ENCODE measurements at places on chromosomes 7 and 10.
A peak's percentile ranks its signal among the peaks of the same experiment; 100 is the strongest.

DNA sequence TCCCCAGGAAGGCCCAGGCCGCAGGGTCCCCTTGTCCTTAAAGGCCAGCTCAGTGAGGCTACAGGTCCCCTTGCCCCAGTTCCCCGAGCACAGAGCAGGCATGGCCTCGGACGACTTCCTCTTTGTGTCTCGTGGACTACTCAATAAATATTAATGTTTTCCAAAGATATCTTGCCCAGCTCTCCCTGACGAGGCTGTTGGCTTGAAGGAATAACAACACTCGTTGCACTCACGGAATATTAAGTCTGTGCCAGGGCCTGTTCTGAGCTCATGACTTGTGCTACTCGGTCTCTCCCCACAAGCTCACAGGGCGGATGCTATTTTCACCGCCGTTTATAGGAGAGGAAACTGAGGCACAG lies 68.2 kb downstream of the CUX1 start:
- DNase-seq: no peak

GRCh38 chr7:131945957-131946544 lies 389.6 kb upstream of the PODXL start:
- no peak for DNase-seq

DNA sequence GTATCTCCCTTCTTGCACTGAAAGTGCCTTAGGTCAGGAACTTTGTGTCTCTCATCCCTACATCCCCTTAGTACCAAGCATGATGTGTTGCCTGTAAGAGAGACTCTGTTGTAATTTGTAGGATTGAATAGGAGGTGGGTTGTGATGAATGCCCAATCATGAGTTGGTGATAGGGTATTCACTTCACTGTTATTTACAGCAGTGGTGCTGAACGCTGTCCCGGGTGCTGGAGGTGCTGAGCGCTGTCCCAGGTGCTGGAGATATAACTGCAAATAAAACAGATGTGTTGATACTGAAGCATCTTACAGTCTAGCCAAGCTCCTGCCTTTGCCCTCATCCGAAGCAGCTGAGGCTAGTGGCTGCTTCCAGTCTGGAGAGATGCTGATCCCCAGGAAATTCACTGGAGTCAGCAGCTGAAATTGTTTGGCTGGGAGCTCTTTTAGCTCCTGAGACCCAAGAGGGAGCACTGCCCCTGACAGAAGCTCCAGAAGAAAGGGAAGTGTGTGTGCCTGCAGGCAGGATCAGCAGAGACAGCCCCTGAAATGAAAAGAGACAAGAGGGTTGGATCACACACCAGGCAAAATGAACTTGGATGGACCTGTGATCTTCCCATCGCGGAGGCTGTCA lies 183.4 kb downstream of the SORCS3 start:
- no peak for DNase-seq

DNA sequence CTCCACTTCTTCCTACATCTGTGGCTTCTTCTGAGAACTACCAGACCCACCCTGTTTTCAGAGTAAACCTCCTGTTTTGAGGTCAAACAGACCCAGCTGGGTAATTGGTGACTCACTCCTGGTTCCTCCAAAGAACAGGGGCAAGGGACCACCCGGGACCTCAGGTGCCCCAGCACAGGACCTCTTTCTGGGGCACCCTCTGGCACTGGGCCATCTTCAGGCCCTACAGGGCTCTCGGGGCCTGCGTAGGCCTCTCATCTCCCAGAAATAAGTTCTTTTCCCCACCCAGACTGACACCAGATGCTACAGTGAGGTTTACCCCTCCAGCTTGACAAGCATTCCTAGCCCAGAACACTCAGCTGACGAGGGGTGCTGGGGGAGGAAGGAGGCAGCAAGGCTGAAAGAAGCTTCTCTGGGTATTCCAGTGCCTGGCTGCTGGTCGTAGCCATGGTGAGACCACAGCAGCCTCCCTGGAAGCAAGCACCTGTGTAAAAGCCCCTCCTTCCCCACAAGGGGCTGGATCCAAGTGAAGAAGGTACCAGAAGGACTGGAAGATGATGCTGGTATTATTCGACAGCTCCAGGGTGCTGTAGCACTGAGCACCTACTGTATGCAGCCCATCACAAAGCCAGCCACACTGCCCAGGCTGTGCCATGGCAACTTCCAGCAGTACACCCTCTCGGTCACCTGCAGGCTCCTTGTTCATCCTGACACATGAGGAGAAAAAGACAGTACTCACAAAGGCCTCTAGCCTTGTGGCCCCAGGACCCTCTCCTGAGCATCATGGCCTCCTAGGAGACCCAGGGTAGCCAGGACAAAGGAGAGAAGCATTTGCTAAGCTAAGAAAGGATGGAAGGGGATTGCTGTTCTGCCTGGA lies 47.4 kb downstream of the ALOX5 start:
- no peak for DNase-seq

DNA sequence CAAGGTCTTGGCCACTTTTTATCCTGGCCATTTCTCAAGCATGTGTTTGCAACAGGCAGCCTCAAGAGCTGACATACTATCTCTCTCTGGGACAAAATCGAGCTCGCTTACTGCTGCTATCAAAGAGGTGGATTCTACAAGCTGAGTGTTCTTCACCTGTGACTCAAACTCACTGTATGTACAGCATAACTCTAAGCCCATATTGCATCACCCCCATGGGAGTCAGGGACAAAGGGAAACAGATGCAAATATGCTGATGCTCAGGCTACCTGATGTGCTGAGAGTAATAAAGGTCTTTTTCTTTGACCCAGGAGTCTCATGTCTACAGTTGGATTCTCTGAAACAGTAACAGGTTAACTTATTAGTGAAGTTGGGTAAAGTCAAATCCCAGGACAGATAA lies 45.2 kb downstream of the PCLO start:
- DNase-seq: no peak

DNA sequence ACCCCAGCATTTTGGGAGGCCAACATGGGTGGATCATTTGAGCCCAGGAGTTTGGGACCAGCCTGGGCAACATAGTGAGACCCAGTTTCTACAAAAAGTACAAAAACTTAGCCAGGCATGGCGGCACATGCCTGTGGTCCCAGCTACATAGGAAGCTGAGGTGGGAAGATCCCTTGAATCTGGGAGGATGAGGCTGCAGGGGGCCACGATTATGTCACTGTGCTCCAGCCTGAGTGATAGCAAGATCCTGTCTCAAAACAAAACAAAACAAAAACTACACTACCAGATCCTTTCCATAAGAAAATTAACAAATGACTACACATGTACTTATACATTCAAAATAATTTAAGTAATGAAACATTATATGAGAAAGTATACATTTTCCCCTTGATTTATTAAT lies 116.4 kb upstream of the KLF6 start:
- no peak for DNase-seq

GRCh38 chr10:77613476-77614130 lies 24.0 kb downstream of the KCNMA1 start:
- DNase-seq: no peak

DNA sequence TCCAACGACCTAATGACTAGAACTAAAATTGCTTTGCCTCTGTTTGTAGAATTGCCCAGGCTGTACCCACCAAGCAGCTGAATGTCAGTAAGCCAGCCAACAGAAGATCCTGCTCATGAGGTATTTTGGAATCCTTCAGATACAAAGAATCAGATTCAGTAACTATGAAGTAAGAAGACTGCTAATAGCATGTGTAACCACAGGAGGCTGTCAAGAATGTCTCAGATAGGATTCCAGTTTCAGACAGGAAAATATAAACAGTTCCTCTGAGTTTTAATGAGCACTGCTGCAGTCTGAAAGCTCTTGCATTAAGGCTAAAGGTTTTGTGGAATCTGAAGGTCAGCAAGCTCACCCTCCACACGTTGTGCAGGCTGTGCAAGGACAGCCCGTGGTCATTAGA lies 112.6 kb upstream of the ADAM12 start:
- DNase-seq: no peak

DNA sequence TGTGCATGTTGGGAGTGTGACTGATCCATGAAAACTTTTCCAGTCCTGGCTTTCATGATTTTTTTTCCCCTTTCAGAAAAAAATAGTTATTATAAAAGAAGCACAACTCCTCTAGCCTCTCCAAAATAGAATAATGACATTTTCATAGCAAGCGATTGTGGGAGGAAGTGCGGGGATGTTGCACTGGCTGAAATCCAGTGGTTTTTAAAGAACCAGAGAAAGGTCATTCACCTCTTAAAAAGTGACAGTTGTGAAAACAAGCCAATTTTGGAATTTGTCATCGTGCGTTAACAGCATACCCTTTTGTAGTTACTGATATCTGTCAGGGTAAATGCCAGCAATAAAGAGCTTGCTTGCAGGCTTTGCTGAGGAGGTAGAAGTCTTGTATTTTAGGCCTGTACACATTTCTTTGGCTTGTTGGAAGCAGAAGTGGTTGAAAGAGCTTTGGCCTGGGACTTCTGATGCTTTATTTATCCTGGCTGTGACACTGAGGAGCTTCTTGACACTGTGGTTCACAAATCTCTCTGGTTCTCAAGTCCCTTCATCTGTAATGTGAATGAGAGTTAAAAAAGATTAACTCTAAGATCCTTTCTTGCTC lies 545.9 kb downstream of the REEP3 start:
- no peak for DNase-seq

GRCh38 chr10:22670788-22671187 lies 43.6 kb downstream of the PIP4K2A start:
- DNase-seq: no peak

DNA sequence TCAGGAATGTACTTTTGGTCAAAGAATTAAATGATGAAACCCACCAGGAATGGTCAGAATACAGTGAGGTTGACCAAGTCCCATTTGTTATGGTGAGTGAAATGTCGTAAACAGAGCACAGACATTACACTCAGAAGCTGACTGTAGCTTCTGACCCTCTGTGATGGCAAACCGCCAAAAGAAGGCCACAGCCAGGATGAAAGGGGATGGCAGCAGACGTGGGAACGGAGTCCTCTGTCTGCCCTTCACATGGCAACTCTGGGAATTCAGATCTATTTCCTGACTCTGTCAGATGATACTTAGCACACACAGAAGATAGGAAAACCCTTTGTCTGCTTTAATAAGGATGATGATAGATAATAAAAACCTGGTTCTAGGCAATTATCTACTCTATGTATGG lies 757.1 kb downstream of the SORCS3 start:
- no peak for DNase-seq

DNA sequence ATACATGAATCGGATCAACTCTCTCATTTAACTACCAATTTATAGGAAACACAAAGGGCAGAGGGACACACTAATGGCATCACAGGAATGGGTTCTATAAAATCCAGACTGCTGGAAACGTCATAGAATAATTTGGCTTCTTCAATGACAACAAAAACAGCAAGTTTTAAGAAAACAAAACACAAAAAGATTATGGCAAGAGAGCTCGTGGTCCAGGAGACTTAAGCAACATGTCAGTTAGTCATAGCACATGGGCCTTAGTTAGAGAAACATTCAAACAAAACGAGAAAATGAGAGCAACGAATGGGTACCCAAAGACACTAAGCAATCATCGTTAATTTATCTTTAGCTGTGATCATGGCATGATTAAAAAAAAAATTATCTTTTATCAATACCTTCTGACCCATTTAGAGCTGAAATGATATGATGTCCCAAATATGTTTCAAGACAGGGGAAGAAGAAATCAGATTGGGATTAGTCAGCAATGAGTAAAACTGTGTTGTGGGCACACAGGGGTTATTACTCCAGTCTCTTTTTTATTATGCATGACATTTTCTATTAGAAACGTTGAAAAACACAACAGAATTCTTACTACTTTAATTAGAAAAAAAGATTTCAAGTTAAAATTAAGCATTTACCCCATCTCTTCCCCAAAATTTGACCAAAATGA lies 28.3 kb downstream of the NCAPG2 start:
- no peak for DNase-seq

GRCh38 chr7:49333180-49333881 lies 409.0 kb downstream of the CDC14C start:
- no peak for DNase-seq

- no peak for DNase-seq
These were observed 13.9 kb downstream of the GRB10 start for GRCh38 chr7:50768485-50769474.

DNA sequence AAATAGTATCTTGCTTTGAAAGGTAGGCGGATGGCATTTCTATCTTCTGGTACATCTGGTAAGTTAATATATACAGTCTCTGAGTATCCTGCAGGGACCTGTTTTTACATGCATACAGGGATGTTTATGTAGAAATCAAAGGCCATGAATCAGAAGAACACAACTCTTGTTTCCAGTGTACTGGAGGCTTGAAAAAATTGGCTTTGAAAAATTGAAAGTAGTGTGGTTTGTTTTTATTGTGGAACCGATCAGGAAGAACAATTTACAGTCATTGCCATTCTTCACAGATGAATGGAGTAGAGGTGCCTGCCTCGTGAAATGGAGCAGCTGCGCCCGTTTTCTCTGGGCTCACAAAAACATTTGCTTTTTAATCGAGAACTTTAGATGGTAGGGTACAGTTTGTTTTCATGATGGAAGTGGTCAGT lies 54.0 kb upstream of the RPA3 start:
- no peak for DNase-seq

- DNase-seq: peak; percentile 12
These were observed 4.8 kb downstream of the FSCN3 start for GRCh38 chr7:127598318-127598717.

- DNase-seq: no peak
These were observed 103.7 kb downstream of the KCNMA1 start for GRCh38 chr10:77533887-77534278.

GRCh38 chr10:23417254-23417653 lies 21.6 kb upstream of the OTUD1 start:
- no peak for DNase-seq

- no peak for DNase-seq
These were observed 115.4 kb downstream of the RPS24 start for GRCh38 chr10:78148961-78149612.

GRCh38 chr10:82750538-82750937 lies 875.5 kb downstream of the NRG3 start:
- no peak for DNase-seq

DNA sequence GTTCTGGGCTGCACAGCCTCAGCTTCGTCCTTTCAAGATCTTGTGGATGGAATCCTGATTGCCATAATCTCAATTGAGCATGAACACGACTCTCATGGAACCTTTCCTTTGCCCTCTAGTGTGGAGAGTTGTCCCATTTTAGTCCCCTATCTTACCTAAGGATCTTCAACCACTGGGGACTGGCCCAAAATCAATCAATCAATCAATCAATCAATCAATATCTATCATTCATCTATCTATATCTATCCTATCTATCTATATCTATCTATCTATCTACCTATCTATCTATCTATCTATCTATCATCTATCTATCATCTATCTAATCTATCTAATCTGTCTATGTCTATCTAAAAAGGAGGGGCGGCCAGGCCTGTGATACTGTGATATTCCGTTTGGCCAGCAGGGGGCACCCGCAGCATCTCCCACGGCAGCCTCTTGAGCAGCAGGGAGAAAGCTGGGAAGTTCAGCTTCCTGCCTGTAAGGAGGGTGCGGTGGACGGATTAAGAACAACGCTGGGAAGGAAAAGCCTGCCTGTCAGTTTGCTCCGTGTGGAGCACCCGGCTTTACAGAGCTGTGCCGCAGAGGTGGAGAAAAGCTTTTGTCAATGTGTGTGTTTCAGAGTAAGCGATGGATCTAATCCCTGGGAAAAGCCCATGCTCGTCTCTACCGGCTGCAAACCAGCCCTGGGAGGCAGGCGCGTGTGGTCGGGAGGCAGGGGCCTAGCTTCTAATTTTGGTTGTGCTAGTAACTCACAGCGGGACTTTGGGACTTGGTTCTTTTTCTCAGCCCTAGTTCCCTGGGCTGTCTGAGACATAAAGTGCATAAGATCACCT lies 124.9 kb downstream of the SH2D4B start:
- DNase-seq: peak; percentile 74

GRCh38 chr10:111598433-111599059 lies 521.7 kb downstream of the ADRA2A start:
- DNase-seq: peak; percentile 46

Data from cerebellar cortex (tissue), 1 donor.